Stimulated activated CD8-positive, alpha-beta memory T cell treated with anti-CD3 and anti-CD28 coated beads, Interleukin-4, amount 100 ng/mL, for 4 hours (primary cell): ENCODE measurements at places on chromosomes 16 and 17.

- no peak for DNase-seq
Observed at GRCh38 chr17:48809182-48809581, 7.8 kb downstream of the TTLL6 start.

- DNase-seq: no peak
Observed at GRCh38 chr17:7719661-7720060, 2.1 kb downstream of the DNAH2 start.

GRCh38 chr16:88003316-88003715 lies 52.1 kb downstream of the BANP start:
- no peak for DNase-seq

GRCh38 chr16:21656795-21657768 lies 4.7 kb upstream of the IGSF6 start:
- no peak for DNase-seq

- DNase-seq: no peak
Observed at GRCh38 chr16:19419698-19420075, 2.0 kb downstream of the TMC5 start.
